A549 treated with ZK216348 at 1 μM for 4 hours (cell line): ENCODE measurements at places on chromosomes 12 and 14. TPM values are rescaled to one million over a fixed set of nuclear protein-coding genes. Genes with fewer than 3 reads are reported as not detected.

The CISTR gene
- total RNA-seq = not detected in 5 replicates

The STAC3 gene
- 0.17 to 0.68 TPM (median 0.36 TPM) in 5 replicates for total RNA-seq

The RNFT2 gene
- total RNA-seq = 1.2 to 3.3 TPM (median 2.8 TPM) in 5 replicates

The UNC79 gene
- 0.01 to 0.04 TPM in 2 of 5 replicates, not detected in the others for total RNA-seq

The KRT79 gene
- total RNA-seq = 0.09 TPM in 1 of 5 replicates, not detected in the others

The ANKS1B gene
- 0.38 to 1.4 TPM (median 0.45 TPM) in 5 replicates for total RNA-seq

The C14orf180 gene
- total RNA-seq = not detected in 5 replicates

The PTGDR gene
- total RNA-seq = not detected in 5 replicates

The MYO1H gene
- total RNA-seq = not detected in 5 replicates

The HECTD1 gene
- 61.4 to 80.1 TPM (median 69.2 TPM) in 5 replicates for total RNA-seq

The PDE6H gene
- total RNA-seq = not detected in 5 replicates

The SLC35E3 gene
- 12.7 to 17.5 TPM (median 13.9 TPM) in 5 replicates for total RNA-seq

The TMBIM4 gene
- total RNA-seq = 34.5 to 54.5 TPM (median 52.4 TPM) in 5 replicates

The CRACR2A gene
- 1.1 to 1.6 TPM (median 1.2 TPM) in 5 replicates for total RNA-seq

The CIROP gene
- total RNA-seq = not detected in 5 replicates

The PMEL gene
- total RNA-seq = 0.38 to 1.3 TPM (median 0.74 TPM) in 5 replicates

The TNS2 gene
- total RNA-seq = 26.9 to 52.9 TPM (median 44.2 TPM) in 5 replicates

The BRF1 gene
- 25.4 to 31.1 TPM (median 30.3 TPM) in 5 replicates for total RNA-seq

The SLC5A8 gene
- not detected in 5 replicates for total RNA-seq

The CRIP1 gene
- 1,412 to 1,892 TPM (median 1,789 TPM) in 5 replicates for total RNA-seq

The RIN3 gene
- 14.5 to 26.1 TPM (median 24.4 TPM) in 5 replicates for total RNA-seq

The KRT80 gene
- total RNA-seq = 37.5 to 66.0 TPM (median 57.9 TPM) in 5 replicates

The MIP gene
- not detected in 5 replicates for total RNA-seq

The CARMIL3 gene
- total RNA-seq = 0.22 to 0.74 TPM (median 0.60 TPM) in 5 replicates

The FSCB gene
- not detected in 5 replicates for total RNA-seq

The RPL10L gene
- not detected in 5 replicates for total RNA-seq

The ASPG gene
- 0.20 TPM in 1 of 5 replicates, not detected in the others for total RNA-seq

The SCNN1A gene
- total RNA-seq = 12.4 to 24.3 TPM (median 21.4 TPM) in 5 replicates

The RDH12 gene
- total RNA-seq = 0.25 TPM in 1 of 5 replicates, not detected in the others

The KRT71 gene
- not detected in 5 replicates for total RNA-seq

The KRT4 gene
- total RNA-seq = 1.7 to 4.0 TPM (median 2.7 TPM) in 5 replicates

The EML5 gene
- 0.45 to 1.5 TPM (median 0.55 TPM) in 5 replicates for total RNA-seq

The SDR9C7 gene
- not detected in 5 replicates for total RNA-seq

The DPPA3 gene
- not detected in 5 replicates for total RNA-seq

The DTX1 gene
- total RNA-seq = 0.27 to 1.2 TPM (median 0.40 TPM) in 5 replicates
